ENCODE measurements at places on chromosomes 13 and 19. TPM values are rescaled to one million over a fixed set of nuclear protein-coding genes. Genes with fewer than 3 reads are reported as not detected.

NAT14 gene
- 14.9 TPM for total RNA-seq

CCL25 gene
- not detected for total RNA-seq

MZT1 gene
- 4.8 TPM for total RNA-seq

CYP2A6 gene
- not detected for total RNA-seq

TARM1 gene
- not detected for total RNA-seq

ADGRE3 gene
- total RNA-seq = not detected

GIPC1 gene
- 113 TPM for total RNA-seq

URAD gene
- not detected for total RNA-seq

CADM4 gene
- 3.0 TPM for total RNA-seq

SCGB2B2 gene
- 0.14 TPM for total RNA-seq

LAIR1 gene
- total RNA-seq = not detected

MYO1F gene
- 0.37 TPM for total RNA-seq

MATK gene
- under 0.01 TPM for total RNA-seq

STX10 gene
- 81.0 TPM for total RNA-seq

LILRB4 gene
- total RNA-seq = not detected

SLC15A1 gene
- not detected for total RNA-seq

HIPK4 gene
- 0.18 TPM for total RNA-seq

CASP14 gene
- total RNA-seq = not detected

SUPT5H gene
- 67.6 TPM for total RNA-seq

PROZ gene
- total RNA-seq = not detected

SYT5 gene
- total RNA-seq = under 0.01 TPM

CCDC122 gene
- total RNA-seq = 13.8 TPM

ZNF91 gene
- total RNA-seq = 12.9 TPM

CBLC gene
- not detected for total RNA-seq

CAB39L gene
- 9.7 TPM for total RNA-seq

CBY2 gene
- not detected for total RNA-seq

ZNF527 gene
- 4.1 TPM for total RNA-seq

SELENOV gene
- not detected for total RNA-seq

ZNF614 gene
- 8.4 TPM for total RNA-seq

MAP3K10 gene
- total RNA-seq = 7.6 TPM

SHISA7 gene
- not detected for total RNA-seq

NDUFA3 gene
- total RNA-seq = 22.8 TPM

ZIK1 gene
- total RNA-seq = 5.4 TPM

LILRB3 gene
- total RNA-seq = not detected

SLC8A2 gene
- 0.18 TPM for total RNA-seq

WBP4 gene
- total RNA-seq = 8.4 TPM

FPR2 gene
- total RNA-seq = not detected

ZNF260 gene
- 8.4 TPM for total RNA-seq

MOB3A gene
- 11.2 TPM for total RNA-seq

PDX1 gene
- not detected for total RNA-seq

ZNF99 gene
- not detected for total RNA-seq

FAM124A gene
- total RNA-seq = 1.7 TPM

CEACAM21 gene
- not detected for total RNA-seq

ZNF729 gene
- not detected for total RNA-seq

CYP2F1 gene
- not detected for total RNA-seq

EBI3 gene
- not detected for total RNA-seq

All from smooth muscle cell of bladder (primary cell).